ENCODE measurements at places on chromosomes 1 and 21. TPM values are rescaled to one million over a fixed set of nuclear protein-coding genes. Genes with fewer than 3 reads are reported as not detected.

GRCh38 chr1:221718381-221719277 is 23.3 kb downstream of the DUSP10 start:
- no peaks in the 10 kb centered on the region for H3K27me3 ChIP-seq
- DNase-seq: peak; percentile 84
- H3K36me3 ChIP-seq: no peaks in the 10 kb centered on the region
- H3K4me3 ChIP-seq: no peak overlapping the region
- peak overlapping the region; percentile 78 for H3K27ac ChIP-seq

- H3K4me1 ChIP-seq: no peaks in the 10 kb centered on the region
- DNase-seq: no peak
- no peaks in the 10 kb centered on the region for H3K36me3 ChIP-seq
- no peak overlapping the region for H3K27ac ChIP-seq
- H3K27me3 ChIP-seq: no peaks in the 10 kb centered on the region
Measured at GRCh38 chr1:171081763-171082201, 8.9 kb upstream of the FMO3 start.

TMEM200B gene
- total RNA-seq: 10.6 TPM

MSH4 gene
- total RNA-seq: under 0.01 TPM

GRCh38 chr1:35319988-35320713 is 51.6 kb downstream of the ZMYM4 start:
- DNase-seq: peak; percentile 27
- H3K27ac ChIP-seq: no peak overlapping the region
- peaks cover 18% of the 10 kb centered on the region for H3K4me1 ChIP-seq
- H3K27me3 ChIP-seq: no peaks in the 10 kb centered on the region
- peaks cover 4% of the 10 kb centered on the region for H3K36me3 ChIP-seq

GRCh38 chr1:228756457-228756856 is 21.2 kb downstream of the RHOU start:
- H3K4me1 ChIP-seq: no peaks in the 10 kb centered on the region
- no peaks in the 10 kb centered on the region for H3K27me3 ChIP-seq
- no peaks in the 10 kb centered on the region for H3K36me3 ChIP-seq
- DNase-seq: no peak

KRTAP12-2 gene
- total RNA-seq: not detected

CR1L gene
- total RNA-seq: not detected

DNA sequence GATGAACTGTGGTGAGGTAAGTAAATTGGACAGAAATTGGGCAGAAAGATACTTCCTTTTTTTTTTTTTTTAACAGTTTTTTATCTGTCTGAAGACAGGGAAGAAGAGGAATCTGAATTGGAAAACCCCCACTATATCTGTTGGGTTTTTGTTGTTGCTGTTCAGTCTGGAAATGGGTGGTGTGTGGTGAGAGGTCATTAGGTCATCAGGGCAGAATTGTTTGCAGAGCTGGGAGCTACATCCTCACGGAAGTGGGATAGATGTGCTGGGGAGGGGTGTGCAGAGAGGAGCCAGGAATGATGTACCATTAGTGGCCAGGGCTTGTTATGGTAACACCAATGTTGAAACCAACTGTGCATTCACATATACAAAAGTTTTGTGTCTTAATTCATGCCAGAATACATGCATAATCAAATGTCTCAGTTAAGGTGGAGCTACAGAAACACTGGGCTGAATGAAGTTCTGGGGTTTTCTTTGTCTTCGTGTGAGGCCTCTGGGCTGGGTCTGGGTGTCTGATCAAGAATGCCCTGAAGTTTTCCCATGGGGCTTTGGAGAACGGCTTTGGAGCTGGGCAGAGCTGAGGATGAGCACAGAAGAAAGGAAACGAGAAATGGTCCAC is 12.4 kb downstream of the USP25 start:
- no peak overlapping the region for H3K27ac ChIP-seq
- no peak for DNase-seq
- peaks cover 8% of the 10 kb centered on the region for H3K4me1 ChIP-seq
- no peaks in the 10 kb centered on the region for H3K27me3 ChIP-seq
- H3K36me3 ChIP-seq: no peaks in the 10 kb centered on the region

MOB3C gene
- total RNA-seq: 8.3 TPM

GRCh38 chr1:224456637-224456953 is 22.0 kb upstream of the WDR26 start:
- no peaks in the 10 kb centered on the region for H3K27me3 ChIP-seq
- peak overlapping the region; percentile 69 for H3K27ac ChIP-seq
- H3K36me3 ChIP-seq: no peaks in the 10 kb centered on the region
- H3K4me1 ChIP-seq: peaks cover 9% of the 10 kb centered on the region
- no peak overlapping the region for H3K4me3 ChIP-seq

VWA5B1 gene
- total RNA-seq: not detected

DNA sequence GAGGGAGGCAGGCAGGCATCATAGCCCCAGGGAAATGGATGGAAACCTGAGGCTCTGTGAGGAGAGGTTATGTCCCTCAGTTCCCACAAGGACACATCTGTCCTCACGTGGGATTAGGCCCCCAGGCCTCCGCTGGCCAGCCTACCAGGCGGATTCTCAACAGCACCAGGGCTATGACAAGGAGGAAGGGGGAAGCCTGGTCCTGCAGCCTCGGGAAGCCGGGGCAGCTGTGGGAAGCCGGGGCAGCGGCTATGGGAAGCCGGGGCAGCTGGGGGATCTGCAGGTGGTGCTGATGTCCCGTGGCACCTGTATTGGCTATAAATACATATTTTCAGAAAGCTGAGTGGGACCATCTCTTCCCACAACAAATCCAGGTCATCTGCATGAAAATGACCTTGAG is 19.7 kb downstream of the BSND start:
- no peak overlapping the region for H3K27ac ChIP-seq
- no peak for DNase-seq
- H3K27me3 ChIP-seq: peaks cover 9% of the 10 kb centered on the region
- no peak overlapping the region for H3K4me3 ChIP-seq
- peaks cover 15% of the 10 kb centered on the region for H3K4me1 ChIP-seq
- no peaks in the 10 kb centered on the region for H3K36me3 ChIP-seq

- DNase-seq: no peak
- H3K4me1 ChIP-seq: no peaks in the 10 kb centered on the region
- H3K27me3 ChIP-seq: no peaks in the 10 kb centered on the region
- no peak overlapping the region for H3K4me3 ChIP-seq
- no peaks in the 10 kb centered on the region for H3K36me3 ChIP-seq
- no peak overlapping the region for H3K27ac ChIP-seq
Measured at GRCh38 chr21:31930001-31930400, 57.2 kb downstream of the HUNK start.

- H3K4me3 ChIP-seq: no peak overlapping the region
- H3K4me1 ChIP-seq: peaks cover 24% of the 10 kb centered on the region
- DNase-seq: no peak
- no peaks in the 10 kb centered on the region for H3K27me3 ChIP-seq
Measured at GRCh38 chr1:198099755-198100154, 57.0 kb upstream of the NEK7 start.

FAM72D gene
- under 0.01 TPM for total RNA-seq

ASPM gene
- total RNA-seq: 5.1 TPM

DNA sequence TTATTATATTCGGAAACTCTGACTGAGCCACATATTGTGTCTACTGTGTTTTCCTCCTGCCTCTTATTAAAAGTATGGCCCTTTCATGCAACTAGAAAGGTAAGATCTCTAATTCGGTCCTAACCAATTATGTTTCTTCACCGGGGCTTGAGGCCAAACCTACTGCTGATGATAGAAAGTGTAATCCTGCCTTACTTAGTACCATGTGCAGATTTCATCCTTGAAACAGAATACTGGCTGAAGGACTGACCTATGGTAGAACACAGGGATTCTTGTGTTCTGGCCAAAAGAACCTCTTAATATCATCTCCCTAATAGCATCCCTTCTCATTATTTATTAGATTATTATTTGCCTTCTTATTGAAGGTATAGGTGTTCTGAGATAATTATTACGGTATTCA is 72.6 kb downstream of the TOR3A start:
- H3K27ac ChIP-seq: peak overlapping the region; percentile 60
- H3K4me1 ChIP-seq: peaks cover 12% of the 10 kb centered on the region
- no peaks in the 10 kb centered on the region for H3K27me3 ChIP-seq
- no peak overlapping the region for H3K4me3 ChIP-seq

GRIK3 gene
- total RNA-seq: not detected

GRCh38 chr1:200733907-200734306 is 4.8 kb upstream of the CAMSAP2 start:
- H3K27ac ChIP-seq: no peak overlapping the region
- H3K36me3 ChIP-seq: no peaks in the 10 kb centered on the region
- peaks cover 7% of the 10 kb centered on the region for H3K4me1 ChIP-seq
- no peak for DNase-seq
- no peak overlapping the region for H3K4me3 ChIP-seq
- no peaks in the 10 kb centered on the region for H3K27me3 ChIP-seq

HIPK1 gene
- 22.7 TPM for total RNA-seq

PTGFRN gene
- total RNA-seq: 52.7 TPM

HTR6 gene
- not detected for total RNA-seq

ZBTB8B gene
- total RNA-seq: under 0.01 TPM

GRCh38 chr1:180173451-180173850 is 18.8 kb downstream of the QSOX1 start:
- no peaks in the 10 kb centered on the region for H3K27me3 ChIP-seq
- H3K4me1 ChIP-seq: peaks cover 11% of the 10 kb centered on the region
- H3K4me3 ChIP-seq: no peak overlapping the region
- peaks cover 51% of the 10 kb centered on the region for H3K36me3 ChIP-seq
- DNase-seq: peak; percentile 37
- H3K27ac ChIP-seq: peak overlapping the region; percentile 52

DNA sequence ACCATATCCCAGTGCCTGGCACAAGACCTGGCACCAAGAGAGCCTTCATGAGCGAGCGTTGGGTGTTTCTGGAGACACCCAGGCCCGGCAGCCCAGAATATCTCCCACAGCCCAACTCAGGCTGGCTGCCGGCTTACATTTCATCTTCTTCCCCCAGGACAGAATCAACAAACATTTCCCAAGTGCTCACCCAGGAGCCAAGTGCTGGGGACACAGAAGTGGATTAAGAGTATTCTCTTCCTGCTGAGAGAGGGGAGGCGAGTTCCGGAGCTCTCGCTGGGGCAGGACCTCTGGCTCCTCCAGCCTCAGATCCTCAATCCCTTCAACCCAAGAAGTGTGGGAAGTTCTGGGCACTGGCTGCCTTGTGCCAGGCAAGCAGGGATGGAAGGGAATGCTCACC is 23.6 kb downstream of the IFFO2 start:
- no peaks in the 10 kb centered on the region for H3K36me3 ChIP-seq
- H3K27ac ChIP-seq: no peak overlapping the region
- no peak overlapping the region for H3K4me3 ChIP-seq
- DNase-seq: peak; percentile 6
- H3K4me1 ChIP-seq: peaks cover 14% of the 10 kb centered on the region

DNA sequence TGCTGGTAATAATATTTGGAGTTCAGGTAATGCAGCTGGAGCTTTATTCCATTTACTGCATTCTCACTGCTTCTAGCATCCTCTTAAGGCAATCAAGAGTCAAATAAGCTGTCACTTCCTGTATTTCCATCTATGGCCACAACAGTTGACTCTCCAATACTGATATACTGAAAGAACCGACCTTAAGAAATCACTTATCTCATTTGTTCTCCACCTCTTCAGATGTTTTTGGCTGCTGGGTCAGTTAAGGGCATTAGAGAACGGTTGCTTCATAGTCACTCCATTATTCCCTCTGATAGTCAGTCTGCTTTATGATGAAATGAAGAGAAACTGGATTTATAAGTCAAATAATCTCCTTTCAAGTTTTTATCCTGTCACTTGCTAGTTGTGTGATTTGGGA is 14.2 kb upstream of the RGS4 start:
- DNase-seq: no peak
- no peaks in the 10 kb centered on the region for H3K36me3 ChIP-seq
- H3K4me1 ChIP-seq: peaks cover 12% of the 10 kb centered on the region
- no peak overlapping the region for H3K4me3 ChIP-seq
- H3K27ac ChIP-seq: no peak overlapping the region

RGS18 gene
- total RNA-seq: 0.36 TPM

FAM72B gene
- 2.7 TPM for total RNA-seq

- H3K36me3 ChIP-seq: peaks cover 4% of the 10 kb centered on the region
- no peaks in the 10 kb centered on the region for H3K27me3 ChIP-seq
- H3K4me3 ChIP-seq: no peak overlapping the region
- H3K27ac ChIP-seq: no peak overlapping the region
Measured at GRCh38 chr1:39277879-39278278, 73.4 kb downstream of the MACF1 start.

- H3K27me3 ChIP-seq: no peaks in the 10 kb centered on the region
- no peak overlapping the region for H3K27ac ChIP-seq
- no peaks in the 10 kb centered on the region for H3K4me1 ChIP-seq
- no peak for DNase-seq
Measured at GRCh38 chr1:238186887-238187574, 296.3 kb upstream of the ZP4 start.

KRTAP21-2 gene
- total RNA-seq: not detected

- H3K36me3 ChIP-seq: no peaks in the 10 kb centered on the region
- H3K27ac ChIP-seq: no peak overlapping the region
- H3K4me1 ChIP-seq: no peaks in the 10 kb centered on the region
- H3K4me3 ChIP-seq: no peak overlapping the region
Measured at GRCh38 chr1:199338760-199339159, 688.8 kb upstream of the NR5A2 start.

- no peaks in the 10 kb centered on the region for H3K27me3 ChIP-seq
- no peak for DNase-seq
- H3K36me3 ChIP-seq: no peaks in the 10 kb centered on the region
- no peak overlapping the region for H3K4me3 ChIP-seq
Measured at GRCh38 chr1:97781762-97782337, 139.0 kb downstream of the DPYD start.

OR2W3 gene
- 1.1 TPM for total RNA-seq

DNA sequence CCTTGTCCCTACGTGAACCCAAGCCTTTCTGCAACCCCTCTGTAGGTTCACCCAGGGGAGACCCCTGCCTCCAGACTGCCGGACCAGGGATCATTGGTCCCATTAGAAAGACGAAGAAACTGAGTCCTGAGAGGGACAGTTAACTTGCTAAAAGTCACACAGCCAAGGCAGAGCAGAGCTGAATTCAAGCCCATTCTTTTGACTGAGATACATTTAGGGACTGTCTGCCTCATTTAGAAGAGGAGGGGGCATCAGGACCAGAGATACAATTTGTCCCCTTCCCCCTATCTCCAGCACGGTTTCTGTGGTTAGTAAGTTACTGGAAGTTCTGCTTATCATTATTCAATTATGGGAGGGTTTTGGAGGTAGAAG is 19.1 kb downstream of the KCNQ4 start:
- H3K27me3 ChIP-seq: peaks cover 2% of the 10 kb centered on the region
- H3K27ac ChIP-seq: no peak overlapping the region
- no peak for DNase-seq
- no peak overlapping the region for H3K4me3 ChIP-seq
- peaks cover 24% of the 10 kb centered on the region for H3K4me1 ChIP-seq
- no peaks in the 10 kb centered on the region for H3K36me3 ChIP-seq

NFASC gene
- total RNA-seq: 36.9 TPM

CFAP141 gene
- total RNA-seq: not detected

- peaks cover 28% of the 10 kb centered on the region for H3K36me3 ChIP-seq
- H3K4me1 ChIP-seq: no peaks in the 10 kb centered on the region
- H3K27me3 ChIP-seq: no peaks in the 10 kb centered on the region
- H3K27ac ChIP-seq: no peak overlapping the region
- DNase-seq: no peak
- H3K4me3 ChIP-seq: no peak overlapping the region
Measured at GRCh38 chr1:112923234-112923958, 32.6 kb downstream of the SLC16A1 start.

GRCh38 chr1:7632176-7632575 is 138.9 kb upstream of the VAMP3 start:
- no peaks in the 10 kb centered on the region for H3K36me3 ChIP-seq
- H3K4me3 ChIP-seq: no peak overlapping the region
- H3K27me3 ChIP-seq: peaks cover 21% of the 10 kb centered on the region
- no peaks in the 10 kb centered on the region for H3K4me1 ChIP-seq
- DNase-seq: peak; percentile 64

- no peaks in the 10 kb centered on the region for H3K27me3 ChIP-seq
- H3K36me3 ChIP-seq: no peaks in the 10 kb centered on the region
- peaks cover 14% of the 10 kb centered on the region for H3K4me1 ChIP-seq
- no peak overlapping the region for H3K27ac ChIP-seq
- DNase-seq: no peak
Measured at GRCh38 chr21:45098867-45099266, 24.5 kb downstream of the ADARB1 start.
